ENCODE measurements at places on chromosomes 4 and X.

DNA sequence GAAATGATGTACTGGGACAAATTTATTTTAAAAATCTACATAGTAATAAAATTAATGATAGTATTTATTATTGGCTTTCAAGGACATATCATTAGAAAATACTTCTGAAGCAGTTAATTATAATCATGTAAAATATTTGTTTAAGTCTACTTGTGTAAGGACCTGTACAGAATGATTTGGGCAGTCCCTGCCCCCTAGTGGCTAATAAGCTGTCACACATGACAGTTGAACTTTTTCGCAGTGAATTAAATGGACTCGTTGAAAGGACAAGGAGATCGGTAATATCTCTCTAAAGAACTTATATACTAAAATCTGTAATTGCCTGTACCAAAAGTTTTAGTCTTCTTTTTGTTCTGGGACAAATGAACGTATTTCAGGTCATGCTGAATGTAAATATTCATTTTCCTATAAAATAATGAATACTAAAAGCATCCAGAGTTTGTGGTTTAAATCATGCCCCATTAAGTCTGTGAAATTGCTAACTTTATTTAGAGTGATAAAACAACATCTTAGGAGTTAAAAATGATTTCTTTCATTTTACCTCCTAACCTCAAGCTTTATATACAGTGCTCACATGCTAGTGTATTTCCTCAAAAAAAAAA is 13.6 kb downstream of the EXOC1 start:
- no peak for DNase-seq

DNA sequence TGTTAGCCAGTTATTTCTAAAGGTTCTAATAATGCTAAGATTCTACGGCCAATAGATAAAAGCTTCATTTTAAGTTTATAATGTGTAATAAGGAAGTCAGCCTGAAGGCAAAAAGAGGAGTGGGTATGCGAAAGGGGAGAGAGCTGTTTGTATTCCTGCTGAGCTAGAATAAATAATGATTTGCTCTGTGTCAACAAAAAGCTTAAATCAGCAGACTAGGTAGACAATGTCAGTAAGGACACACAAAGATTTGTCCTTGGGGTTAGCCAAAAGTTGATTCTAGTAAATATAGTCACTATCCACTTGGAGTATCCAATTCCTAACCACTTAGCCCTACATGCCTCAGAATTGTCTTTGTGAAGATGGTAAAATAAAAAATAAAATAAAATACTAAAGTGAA is 90.3 kb upstream of the GRIA3 start:
- no peak for DNase-seq

DNA sequence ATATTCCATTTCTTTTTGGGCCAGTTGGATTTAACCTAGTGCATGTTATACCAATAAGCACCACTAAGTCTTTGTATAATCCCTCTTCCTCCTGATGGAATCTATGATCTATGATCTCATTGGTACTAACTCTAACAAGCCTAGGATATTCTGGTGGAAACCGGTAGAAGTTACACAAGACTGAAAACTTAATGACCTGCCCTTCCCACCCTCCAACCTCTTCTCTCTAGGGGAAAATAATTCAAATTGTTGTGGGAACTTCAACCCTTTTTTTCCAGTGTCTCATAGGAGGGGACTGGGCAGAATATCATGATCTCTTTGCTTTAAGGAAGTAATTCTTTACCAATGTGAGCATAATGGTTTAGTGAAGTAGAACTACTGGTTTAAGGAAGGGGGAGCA is 289.5 kb upstream of the BOD1L1 start:
- no peak for DNase-seq

- no peak for DNase-seq
Observed at GRCh38 chr4:113725963-113726362, 35.6 kb downstream of the CAMK2D start.

Measured in liver (tissue), 10 donors.